Endodermal cell (in vitro differentiated cells): ENCODE measurements at places on chromosomes 4 and X. TPM values are rescaled to one million over a fixed set of nuclear protein-coding genes. Genes with fewer than 3 reads are reported as not detected.

- no peak for DNase-seq
Observed at GRCh38 chrX:1053072-1053471, 159.4 kb downstream of the CRLF2 start.

DNA sequence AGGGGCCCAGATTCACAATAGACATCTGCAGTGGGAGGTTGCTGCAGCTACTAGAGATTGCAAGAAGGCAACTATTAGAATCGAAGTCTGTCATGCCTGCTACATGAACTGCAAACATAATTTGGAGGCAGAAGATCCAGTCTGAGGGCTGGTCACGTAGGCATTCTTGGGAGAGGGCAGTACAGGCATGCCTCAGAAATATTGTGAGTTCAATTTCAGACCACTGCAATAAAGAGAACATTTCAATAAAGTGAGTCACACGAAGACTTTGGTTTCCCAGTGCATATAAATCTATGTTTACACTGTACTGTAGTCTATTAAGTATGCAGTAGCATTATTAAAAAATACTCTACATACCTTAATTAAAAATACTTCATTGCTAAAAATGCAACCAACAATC lies 585.8 kb upstream of the FAT1 start:
- no peak for DNase-seq

GRCh38 chrX:13761606-13762414 lies 27.3 kb downstream of the OFD1 start:
- peak; percentile 69 for DNase-seq

The RAPGEF2 gene
- total RNA-seq = 74.7 and 78.2 TPM in 2 replicates

The HHIP gene
- total RNA-seq = 3.2 and 3.4 TPM in 2 replicates

The MAGEB2 gene
- total RNA-seq = not detected in 3 replicates

DNA sequence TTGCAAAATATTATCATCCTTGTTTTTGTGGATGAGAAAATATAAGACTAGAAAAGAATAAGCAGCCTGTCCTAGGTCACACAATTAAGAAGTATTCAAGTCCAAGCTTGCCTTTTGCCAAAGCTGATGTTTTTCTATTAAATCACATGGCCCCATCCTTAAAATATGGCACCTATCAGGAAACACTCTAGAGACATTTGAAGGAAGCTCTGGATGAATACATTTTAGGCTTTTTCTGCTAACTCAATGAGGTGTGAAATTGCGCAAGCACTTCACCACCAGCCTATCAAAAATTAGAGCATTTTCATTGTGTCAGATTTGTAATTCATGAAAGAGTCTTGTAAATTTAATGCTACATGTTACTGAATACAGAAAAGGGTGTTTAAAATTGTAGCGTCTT lies 251.1 kb upstream of the MAD2L1 start:
- DNase-seq = no peak

DNA sequence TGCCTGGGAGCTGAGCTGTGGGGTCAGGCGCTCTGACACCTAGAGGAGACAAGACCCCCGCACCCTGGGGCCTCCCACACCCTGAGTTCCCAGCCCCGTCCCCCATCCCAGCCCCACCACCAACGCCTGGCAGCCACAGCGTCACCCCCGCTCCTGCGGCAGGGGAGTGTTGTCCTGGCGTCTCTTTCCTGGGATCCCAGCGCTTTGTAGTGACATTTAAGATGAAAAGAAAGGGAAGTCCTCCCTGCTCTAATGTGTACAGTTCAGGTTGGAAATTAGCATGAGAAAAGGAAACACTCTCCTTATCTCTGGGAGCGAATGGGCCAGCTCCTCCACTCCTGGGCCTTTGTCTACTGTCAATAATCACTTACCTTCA lies 112.1 kb downstream of the FAM53A start:
- DNase-seq = no peak

DNA sequence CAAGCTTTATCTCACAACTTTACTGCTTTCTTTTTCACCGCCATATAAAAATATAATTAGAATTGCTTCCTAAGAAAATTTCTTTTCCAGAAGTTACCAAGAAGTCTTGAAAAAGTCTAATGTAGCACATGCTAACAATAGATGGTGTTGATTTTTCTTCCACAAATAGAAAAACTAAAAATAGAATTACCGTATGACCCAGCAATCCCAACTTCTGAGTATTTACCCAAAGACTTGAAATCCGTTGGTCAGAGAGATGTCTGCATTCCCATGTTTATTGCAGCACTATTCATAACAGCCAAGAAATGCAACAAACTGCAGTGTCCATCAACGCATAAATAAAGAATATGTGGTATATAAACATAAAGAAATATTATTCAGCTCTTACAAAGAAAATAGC lies 17.8 kb upstream of the EDNRA start:
- no peak for DNase-seq

GRCh38 chr4:107037199-107037584 lies 1.1 kb upstream of the DKK2 start:
- peak; percentile 91 for DNase-seq

- no peak for DNase-seq
Observed at GRCh38 chr4:6449335-6449734, 23.1 kb downstream of the PPP2R2C start.
